ENCODE measurements at places on chromosomes 7 and 10. TPM values are rescaled to one million over a fixed set of nuclear protein-coding genes. Genes with fewer than 3 reads are reported as not detected.

LRRC17 gene
- total RNA-seq: not detected

IL6 gene
- total RNA-seq: not detected

SUMF2 gene
- 95.8 TPM for total RNA-seq

KIF20B gene
- total RNA-seq: 18.4 TPM

NUTM2D gene
- 3.7 TPM for total RNA-seq

BUD31 gene
- 153 TPM for total RNA-seq

H2BK1 gene
- total RNA-seq: not detected

KNDC1 gene
- total RNA-seq: not detected

HACD1 gene
- total RNA-seq: 0.77 TPM

LRGUK gene
- 0.20 TPM for total RNA-seq

ZPBP gene
- not detected for total RNA-seq

PIP gene
- not detected for total RNA-seq

TMEM236 gene
- 0.05 TPM for total RNA-seq

DGKI gene
- total RNA-seq: not detected

ABCB1 gene
- total RNA-seq: 10.6 TPM

ADAM22 gene
- total RNA-seq: 0.60 TPM

MYH16 gene
- total RNA-seq: not detected

CALCR gene
- not detected for total RNA-seq

TBC1D12 gene
- 0.42 TPM for total RNA-seq

RADIL gene
- not detected for total RNA-seq

PNLIPRP1 gene
- not detected for total RNA-seq

Measured in CD4-positive, alpha-beta T cell (primary cell).